ENCODE measurements at places on chromosomes 6 and 20.

GRCh38 chr20:57650756-57651483 lies 30.7 kb upstream of the ZBP1 start:
- no peak for DNase-seq

DNA sequence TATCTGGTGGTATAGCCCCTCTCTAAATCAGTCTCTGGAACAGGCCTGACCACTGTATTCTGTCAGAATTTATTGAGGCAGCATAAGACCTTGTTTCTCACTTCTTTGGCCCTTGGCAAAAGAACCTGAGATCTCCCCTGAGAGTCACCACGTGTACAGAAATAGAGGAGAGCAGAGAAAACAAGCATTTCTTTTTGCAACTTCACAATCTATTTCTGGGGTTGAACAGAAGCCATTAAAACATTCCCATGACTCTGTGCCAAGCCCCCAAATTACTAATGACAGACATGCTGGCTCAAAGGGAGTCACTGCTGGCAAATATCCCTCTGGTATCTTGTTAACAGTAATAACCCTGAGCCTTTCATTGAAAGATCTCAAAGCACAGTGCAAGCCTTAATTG lies 395.3 kb downstream of the MAFB start:
- no peak for DNase-seq

DNA sequence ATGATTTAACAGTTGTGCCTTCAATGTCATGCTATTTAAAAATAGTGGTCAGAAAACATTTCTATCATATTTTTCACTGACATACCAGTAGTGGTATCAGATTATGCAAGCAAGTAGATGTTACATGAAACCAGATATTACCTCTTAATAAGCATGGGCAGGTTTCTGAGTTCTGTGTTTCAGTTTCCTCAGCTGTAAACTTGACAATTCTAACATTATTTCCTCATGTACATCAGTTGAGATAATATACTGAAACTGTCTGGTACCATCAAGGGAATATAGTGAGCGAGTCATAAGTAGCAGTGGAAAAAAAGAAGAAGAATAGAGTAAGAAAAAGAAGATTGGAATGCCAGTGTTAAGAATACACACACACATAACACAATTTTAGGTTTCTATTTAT lies 477.9 kb upstream of the MANEA start:
- DNase-seq = no peak

- DNase-seq = no peak
Observed at GRCh38 chr6:25434921-25435320, 155.7 kb downstream of the CARMIL1 start.

GRCh38 chr6:169853196-169854082 lies 102.0 kb downstream of the ERMARD start:
- DNase-seq = no peak

- DNase-seq = no peak
Observed at GRCh38 chr6:156881687-156882629, 104.8 kb downstream of the ARID1B start.

- no peak for DNase-seq
Observed at GRCh38 chr6:53878808-53879207, 84.0 kb downstream of the LRRC1 start.
